ENCODE measurements at places on chromosomes 7 and 10. TPM values are rescaled to one million over a fixed set of nuclear protein-coding genes. Genes with fewer than 3 reads are reported as not detected.

DNA sequence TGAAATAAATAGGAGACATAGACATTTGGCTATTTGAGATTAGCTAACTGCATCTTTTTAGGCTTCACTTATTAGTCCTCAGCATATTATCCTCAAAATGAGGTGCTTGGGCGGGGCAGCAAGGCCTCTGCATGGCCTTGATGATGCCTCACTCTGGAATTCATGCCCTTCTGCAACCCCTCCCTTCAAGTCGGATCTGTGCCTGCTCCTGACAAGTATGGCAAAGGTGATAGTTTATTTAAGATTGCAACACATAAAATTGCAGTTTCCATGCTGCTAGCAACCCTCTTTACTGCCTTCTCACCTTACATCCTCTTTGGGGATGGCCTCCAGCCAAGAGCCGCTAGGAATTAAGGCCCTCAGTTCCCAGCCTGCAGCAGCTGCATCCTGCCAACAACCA is 241.3 kb upstream of the ADARB2 start:
- no peak overlapping the region for H3K4me3 ChIP-seq
- H3K36me3 ChIP-seq, result no peaks in the 10 kb centered on the region
- no peaks in the 10 kb centered on the region for H3K4me1 ChIP-seq
- no peak overlapping the region for H3K27ac ChIP-seq
- peaks cover 19% of the 10 kb centered on the region for H3K27me3 ChIP-seq
- no peak for DNase-seq

Gene GRID2IP
- 1.4 TPM for total RNA-seq

DNA sequence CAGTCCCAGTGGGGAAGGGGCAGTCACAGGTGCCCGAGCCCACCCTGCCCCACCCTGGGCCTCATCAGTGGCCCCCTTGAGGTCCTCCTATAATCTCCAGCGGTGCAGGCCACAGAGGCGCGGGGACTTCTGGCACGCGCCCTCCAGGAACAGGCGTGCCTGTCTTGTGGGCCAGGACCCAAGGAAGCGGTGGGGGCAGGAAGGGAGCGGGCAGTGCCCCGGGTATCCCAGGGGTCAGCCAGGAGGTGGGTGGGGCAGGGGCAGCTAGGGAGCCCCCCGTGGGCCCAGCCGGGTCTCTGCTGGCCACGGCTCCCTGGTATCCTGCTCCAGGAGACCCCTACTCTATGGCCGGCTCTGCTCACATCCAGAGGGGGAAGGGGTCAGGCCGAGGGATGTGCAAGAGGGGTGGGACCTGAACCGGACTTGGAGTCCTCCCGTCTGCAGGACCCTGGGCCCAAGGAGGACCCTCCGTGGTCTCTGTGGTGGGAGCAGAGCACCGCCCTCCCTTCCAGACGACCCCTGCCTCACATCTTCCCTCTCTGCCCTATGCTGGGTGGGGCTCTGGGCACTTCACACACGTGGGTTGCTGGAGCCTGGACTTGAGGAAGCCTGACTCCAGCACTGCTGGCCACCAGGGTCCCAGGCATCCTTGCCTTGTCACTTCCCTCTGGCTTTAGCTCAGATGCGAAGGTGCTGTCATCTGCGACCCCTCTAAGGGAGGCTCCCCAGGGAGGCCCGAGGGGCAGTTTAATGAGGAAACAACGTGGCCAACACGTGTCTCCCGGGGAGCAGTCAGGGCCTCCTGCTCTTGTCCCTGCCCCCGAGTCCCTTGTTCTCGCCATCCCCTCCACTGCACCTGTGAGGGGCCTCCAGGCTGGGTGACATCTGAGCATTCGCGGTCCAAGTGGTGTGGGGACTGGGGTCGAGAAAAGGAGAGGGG is 18.3 kb upstream of the GRIFIN start:
- peaks cover 31% of the 10 kb centered on the region for H3K4me1 ChIP-seq
- DNase-seq, result no peak
- no peak overlapping the region for H3K27ac ChIP-seq
- no peak overlapping the region for H3K4me3 ChIP-seq
- no peaks in the 10 kb centered on the region for H3K36me3 ChIP-seq

GRCh38 chr7:69465262-69465661 is 133.0 kb upstream of the AUTS2 start:
- no peak overlapping the region for H3K27ac ChIP-seq
- no peak overlapping the region for H3K4me3 ChIP-seq
- peaks cover 1% of the 10 kb centered on the region for H3K36me3 ChIP-seq
- no peaks in the 10 kb centered on the region for H3K27me3 ChIP-seq

Gene UCMA
- total RNA-seq, result not detected

DNA sequence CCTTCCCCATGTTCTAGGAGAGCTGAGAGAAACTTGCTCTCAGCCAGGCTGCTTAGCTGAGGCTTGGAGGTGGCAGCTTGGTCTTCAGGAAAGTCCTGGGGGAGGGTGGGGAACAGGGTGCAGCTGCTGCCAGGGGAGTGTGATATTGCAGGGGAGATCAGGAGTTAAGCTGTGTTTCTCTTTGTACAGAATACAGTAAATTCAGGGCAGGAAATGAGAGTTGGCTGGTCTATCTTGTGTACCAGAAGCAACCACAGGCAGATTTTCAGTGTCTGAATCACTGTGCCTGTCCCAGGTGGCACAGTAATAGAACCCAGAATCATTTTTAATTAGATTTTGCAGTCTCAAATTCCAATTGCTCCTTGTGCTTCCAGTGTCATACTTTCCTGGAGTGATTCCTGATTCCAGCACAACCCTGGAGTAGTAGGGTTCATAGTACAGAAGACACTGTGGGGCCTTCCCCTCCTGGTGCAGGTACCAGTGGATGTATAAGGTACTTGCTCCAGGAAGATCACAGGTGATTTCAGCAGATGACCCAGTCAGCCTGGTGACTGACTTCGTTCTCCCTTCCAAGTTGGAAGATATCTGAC is 94.0 kb upstream of the TARP start:
- no peaks in the 10 kb centered on the region for H3K27me3 ChIP-seq
- no peak for DNase-seq
- H3K4me1 ChIP-seq, result no peaks in the 10 kb centered on the region
- H3K36me3 ChIP-seq, result no peaks in the 10 kb centered on the region

DNA sequence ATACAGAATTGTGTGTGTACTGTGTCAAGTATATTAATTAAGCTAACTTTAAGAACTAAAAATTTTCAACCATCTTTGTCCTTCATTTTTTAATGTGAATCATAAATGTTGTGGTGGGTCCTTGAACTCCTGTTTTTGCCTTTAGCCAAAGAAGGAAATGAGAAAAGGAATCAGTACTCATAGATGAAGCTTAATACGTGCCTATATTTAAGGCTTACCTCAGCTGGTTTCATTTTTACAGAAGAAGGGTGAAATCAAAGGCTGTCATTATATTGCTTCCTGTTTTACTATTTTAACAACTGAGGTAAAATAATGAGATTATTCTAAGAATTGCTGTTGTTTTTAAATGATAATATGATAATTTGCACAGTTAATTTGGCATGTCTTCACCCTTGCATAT is 6.3 kb upstream of the SNX13 start:
- H3K4me3 ChIP-seq, result no peak overlapping the region
- H3K27me3 ChIP-seq, result peaks cover 4% of the 10 kb centered on the region
- H3K36me3 ChIP-seq, result no peaks in the 10 kb centered on the region

DNA sequence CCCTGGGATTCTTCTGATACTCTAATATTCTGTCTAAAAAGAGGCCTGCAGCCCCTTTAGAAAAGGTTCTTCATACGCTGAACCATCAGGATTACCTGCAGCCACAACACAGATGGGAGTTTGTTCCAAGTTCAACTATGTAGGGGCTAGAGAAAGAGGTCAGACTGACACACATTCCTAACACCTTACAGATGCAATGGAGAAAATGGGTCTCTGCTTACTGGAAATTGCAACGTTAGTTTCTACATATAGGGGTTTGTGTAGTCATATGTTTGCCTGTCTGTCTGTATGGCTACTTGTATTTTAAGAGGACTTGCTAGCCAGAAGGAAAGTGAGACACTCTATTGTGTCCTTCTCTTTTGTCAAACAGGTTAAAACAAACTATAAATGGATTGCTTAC is 618.5 kb downstream of the INHBA start:
- no peak overlapping the region for H3K27ac ChIP-seq
- H3K27me3 ChIP-seq, result no peaks in the 10 kb centered on the region
- H3K4me1 ChIP-seq, result peaks cover 16% of the 10 kb centered on the region

DNA sequence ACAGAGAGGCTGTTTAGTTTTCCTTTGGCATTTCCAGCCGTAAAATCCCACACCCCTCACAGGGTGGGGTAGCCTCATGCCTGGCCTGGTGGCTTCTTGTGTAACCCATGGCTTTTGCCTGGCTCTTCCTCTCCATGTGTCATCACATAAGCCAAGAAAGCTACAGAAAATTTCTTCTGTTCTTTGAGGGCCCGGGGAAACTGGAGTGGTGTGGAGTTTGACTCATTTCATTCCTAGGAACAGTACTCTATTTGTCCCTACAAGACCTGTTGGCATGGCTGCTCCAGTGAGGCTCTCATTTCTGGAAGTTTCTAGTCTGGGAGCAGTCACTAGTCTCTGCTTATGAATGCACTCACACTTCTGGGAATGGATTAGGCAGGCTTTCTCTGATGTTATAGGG is 523.9 kb downstream of the SUGCT start:
- DNase-seq, result no peak
- H3K4me1 ChIP-seq, result peaks cover 22% of the 10 kb centered on the region
- H3K27me3 ChIP-seq, result no peaks in the 10 kb centered on the region
- no peak overlapping the region for H3K4me3 ChIP-seq
- H3K27ac ChIP-seq, result no peak overlapping the region

Gene MDFIC
- total RNA-seq, result 25.7 TPM

GRCh38 chr10:4981722-4982471 is 18.7 kb downstream of the AKR1C1 start:
- DNase-seq, result no peak
- no peak overlapping the region for H3K4me3 ChIP-seq
- no peaks in the 10 kb centered on the region for H3K36me3 ChIP-seq
- H3K27me3 ChIP-seq, result no peaks in the 10 kb centered on the region

Gene SMURF1
- total RNA-seq, result 33.6 TPM

Gene TLL2
- total RNA-seq, result 1.4 TPM

DNA sequence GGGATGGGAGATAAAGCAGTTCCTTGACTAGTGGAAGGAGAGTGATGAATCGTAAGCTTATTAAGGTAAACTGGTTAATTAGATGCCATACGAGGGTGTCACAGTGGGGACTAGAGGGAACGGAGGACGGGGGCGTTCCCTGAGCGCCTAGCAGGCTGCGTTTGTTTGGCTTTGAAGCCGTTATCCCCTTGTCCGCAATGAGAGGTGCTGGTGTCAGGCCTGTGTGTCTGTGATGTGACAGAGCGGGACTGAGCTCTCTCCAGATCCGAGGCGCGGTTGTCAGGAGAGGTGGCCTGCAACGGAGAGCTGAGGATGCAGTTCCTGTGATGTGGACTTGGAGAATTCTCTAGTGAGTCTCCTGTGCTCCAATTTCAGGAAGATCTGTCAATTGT is 60.0 kb upstream of the PRPS1L1 start:
- peak overlapping the region; percentile 19 for H3K27ac ChIP-seq
- H3K36me3 ChIP-seq, result peaks cover 8% of the 10 kb centered on the region
- peaks cover 27% of the 10 kb centered on the region for H3K27me3 ChIP-seq
- peak overlapping the region; percentile 86 for H3K4me3 ChIP-seq
- peaks cover 23% of the 10 kb centered on the region for H3K4me1 ChIP-seq
- DNase-seq, result peak; percentile 41

Gene JAKMIP3
- 1.3 TPM for total RNA-seq

GRCh38 chr10:72925951-72926465 is 28.6 kb downstream of the PLA2G12B start:
- no peak for DNase-seq
- H3K4me1 ChIP-seq, result no peaks in the 10 kb centered on the region
- no peak overlapping the region for H3K4me3 ChIP-seq
- peaks cover 10% of the 10 kb centered on the region for H3K36me3 ChIP-seq

- H3K36me3 ChIP-seq, result no peaks in the 10 kb centered on the region
- no peaks in the 10 kb centered on the region for H3K27me3 ChIP-seq
- H3K4me3 ChIP-seq, result no peak overlapping the region
- no peak for DNase-seq
Observed at GRCh38 chr7:84829719-84830118, 357.1 kb downstream of the SEMA3D start.

GRCh38 chr10:125082881-125083575 is 77.3 kb downstream of the CTBP2 start:
- H3K4me3 ChIP-seq, result no peak overlapping the region
- no peak for DNase-seq
- peak overlapping the region; percentile 64 for H3K27ac ChIP-seq
- no peaks in the 10 kb centered on the region for H3K27me3 ChIP-seq
- H3K4me1 ChIP-seq, result peaks cover 24% of the 10 kb centered on the region
- H3K36me3 ChIP-seq, result peaks cover 21% of the 10 kb centered on the region

GRCh38 chr7:128425850-128426249 is 16.1 kb upstream of the IMPDH1 start:
- no peak overlapping the region for H3K27ac ChIP-seq
- DNase-seq, result peak; percentile 84
- no peaks in the 10 kb centered on the region for H3K36me3 ChIP-seq
- H3K27me3 ChIP-seq, result no peaks in the 10 kb centered on the region
- peaks cover 4% of the 10 kb centered on the region for H3K4me1 ChIP-seq

- H3K4me1 ChIP-seq, result peaks cover 38% of the 10 kb centered on the region
- no peak overlapping the region for H3K27ac ChIP-seq
- no peaks in the 10 kb centered on the region for H3K27me3 ChIP-seq
- no peak for DNase-seq
- H3K36me3 ChIP-seq, result peaks cover 21% of the 10 kb centered on the region
Observed at GRCh38 chr10:3774018-3774813, 10.8 kb downstream of the KLF6 start.

- peak overlapping the region; percentile 22 for H3K27ac ChIP-seq
- DNase-seq, result no peak
- peaks cover 1% of the 10 kb centered on the region for H3K4me1 ChIP-seq
- H3K36me3 ChIP-seq, result peaks cover 2% of the 10 kb centered on the region
Observed at GRCh38 chr10:20877986-20878983, 18.8 kb downstream of the NEBL start.

DNA sequence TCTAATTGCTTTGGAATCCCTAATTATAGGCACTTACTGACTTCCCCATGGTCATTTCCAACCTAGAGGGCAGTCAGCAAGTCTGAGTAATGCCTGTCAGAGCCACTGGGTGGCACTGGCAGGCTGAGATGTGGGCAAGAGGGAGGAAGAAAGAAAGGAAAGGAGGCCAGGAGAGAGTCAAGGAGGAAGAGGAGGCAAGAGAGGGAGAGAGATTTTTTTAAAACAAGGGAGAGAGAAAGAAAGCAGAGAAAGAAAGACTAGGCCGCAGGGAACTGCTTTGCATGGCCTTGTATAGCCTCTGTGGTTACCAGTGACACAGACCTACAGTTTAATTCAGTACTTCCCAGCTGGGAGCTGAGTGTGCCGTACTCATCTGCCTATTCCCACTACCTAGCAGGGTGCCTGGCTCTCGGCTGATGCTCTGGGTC is 210.4 kb upstream of the ADO start:
- no peaks in the 10 kb centered on the region for H3K4me1 ChIP-seq
- no peak overlapping the region for H3K4me3 ChIP-seq
- no peak overlapping the region for H3K27ac ChIP-seq
- peaks cover 15% of the 10 kb centered on the region for H3K27me3 ChIP-seq
- DNase-seq, result peak; percentile 62

Gene CYP26C1
- total RNA-seq, result 0.44 TPM

GRCh38 chr7:155255621-155256020 is 42.1 kb upstream of the INSIG1 start:
- no peak for DNase-seq
- peaks cover 30% of the 10 kb centered on the region for H3K4me1 ChIP-seq
- no peaks in the 10 kb centered on the region for H3K27me3 ChIP-seq
- H3K27ac ChIP-seq, result no peak overlapping the region
- H3K4me3 ChIP-seq, result no peak overlapping the region
- no peaks in the 10 kb centered on the region for H3K36me3 ChIP-seq

- no peak for DNase-seq
- H3K27ac ChIP-seq, result no peak overlapping the region
- peaks cover 44% of the 10 kb centered on the region for H3K4me1 ChIP-seq
- H3K27me3 ChIP-seq, result no peaks in the 10 kb centered on the region
- H3K36me3 ChIP-seq, result no peaks in the 10 kb centered on the region
- peak overlapping the region; percentile 53 for H3K4me3 ChIP-seq
Observed at GRCh38 chr10:13971601-13972475, 358.9 kb downstream of the FRMD4A start.

- H3K4me3 ChIP-seq, result no peak overlapping the region
- H3K27me3 ChIP-seq, result no peaks in the 10 kb centered on the region
- peaks cover 9% of the 10 kb centered on the region for H3K4me1 ChIP-seq
- H3K27ac ChIP-seq, result peak overlapping the region; percentile 44
Observed at GRCh38 chr10:103636492-103636891, 143.0 kb downstream of the NEURL1 start.
